ENCODE measurements at places on chromosomes 2 and 18.

DNA sequence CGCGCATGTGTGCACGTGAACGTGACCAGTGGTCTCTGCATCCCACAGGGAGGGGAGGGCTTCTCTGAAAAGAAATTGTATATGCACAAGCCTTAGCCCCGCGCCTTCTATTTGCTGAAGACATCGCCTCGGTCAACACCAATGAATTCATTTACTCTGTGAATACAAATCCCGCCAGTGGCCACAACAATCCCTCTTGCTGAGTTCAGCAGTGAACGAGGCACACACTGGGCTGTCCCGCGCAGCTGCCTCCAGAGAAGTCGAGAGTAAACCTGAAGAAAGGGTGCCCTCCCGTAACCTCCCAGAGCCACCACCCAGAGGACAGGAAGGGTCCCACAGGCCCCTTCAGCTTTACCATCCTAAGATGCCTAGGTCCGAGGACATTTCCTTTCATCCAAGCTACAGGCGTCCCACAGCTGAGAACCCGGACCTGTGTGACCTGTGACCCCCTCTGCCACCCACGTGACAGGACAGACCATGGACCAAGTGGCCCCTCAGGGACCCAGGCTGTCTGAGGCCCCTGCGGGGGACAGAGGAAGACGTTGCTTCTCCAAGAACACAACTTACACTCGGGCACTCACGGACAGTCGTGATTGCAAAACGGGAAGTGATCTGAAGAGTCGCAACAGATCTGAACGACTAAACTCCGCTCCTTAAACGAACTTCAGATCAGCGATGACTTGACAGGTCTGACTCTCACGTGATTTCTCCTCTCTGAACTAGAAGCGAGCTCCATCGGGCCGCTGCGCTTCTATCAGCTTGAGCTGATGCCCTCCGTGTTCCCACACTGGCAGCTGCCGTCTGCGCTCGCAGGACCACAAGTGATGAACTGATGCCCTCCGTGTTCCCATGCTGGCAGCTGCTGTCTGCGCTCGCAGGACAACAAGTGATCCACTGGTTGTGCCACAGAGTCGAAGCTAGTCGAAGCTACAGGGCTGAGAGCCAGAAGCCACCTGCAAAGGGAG, 92.7 kb downstream of the ZNF516 start:
- DNase-seq, result no peak

DNA sequence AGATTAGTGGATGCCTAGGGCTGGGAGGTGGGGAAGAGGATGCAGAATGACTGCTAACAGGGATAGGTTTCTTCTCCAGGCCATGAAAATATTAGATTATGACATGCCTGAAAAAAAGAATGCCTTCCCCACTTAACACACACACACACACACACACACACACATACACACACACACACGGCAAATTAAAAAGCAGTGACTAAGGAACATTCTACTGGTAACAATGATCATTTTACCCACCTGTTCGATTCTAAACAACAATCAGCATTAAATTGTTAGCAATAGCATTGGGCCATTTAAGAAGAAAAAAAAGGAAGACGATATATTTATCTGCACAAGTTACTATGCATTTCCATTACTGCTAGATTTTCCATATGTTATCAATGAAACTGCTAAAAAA, 10.8 kb downstream of the CACNB4 start:
- DNase-seq, result no peak

- DNase-seq, result no peak
These were observed 333.0 kb downstream of the CLIP4 start for GRCh38 chr2:29448096-29448688.

DNA sequence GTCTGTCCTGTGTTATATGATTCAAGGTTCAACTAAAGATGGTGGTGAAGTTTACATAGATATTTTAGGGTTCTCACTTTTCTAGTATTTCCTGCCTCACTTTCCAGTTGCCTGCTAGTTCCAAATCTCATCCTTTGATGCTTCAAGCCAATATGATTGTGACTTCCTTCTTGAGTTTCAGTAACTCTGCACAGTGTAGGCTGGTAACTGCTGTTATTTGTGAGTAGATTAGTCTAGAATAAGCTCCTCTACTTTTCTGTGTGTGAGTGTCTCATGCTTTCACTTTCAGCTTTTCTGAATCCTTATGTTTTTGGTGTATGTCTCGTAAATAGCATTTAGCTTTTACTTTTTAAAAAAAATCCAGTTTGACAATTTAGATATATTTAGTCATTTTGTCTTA, 42.6 kb downstream of the GALNT1 start:
- DNase-seq, result no peak

DNA sequence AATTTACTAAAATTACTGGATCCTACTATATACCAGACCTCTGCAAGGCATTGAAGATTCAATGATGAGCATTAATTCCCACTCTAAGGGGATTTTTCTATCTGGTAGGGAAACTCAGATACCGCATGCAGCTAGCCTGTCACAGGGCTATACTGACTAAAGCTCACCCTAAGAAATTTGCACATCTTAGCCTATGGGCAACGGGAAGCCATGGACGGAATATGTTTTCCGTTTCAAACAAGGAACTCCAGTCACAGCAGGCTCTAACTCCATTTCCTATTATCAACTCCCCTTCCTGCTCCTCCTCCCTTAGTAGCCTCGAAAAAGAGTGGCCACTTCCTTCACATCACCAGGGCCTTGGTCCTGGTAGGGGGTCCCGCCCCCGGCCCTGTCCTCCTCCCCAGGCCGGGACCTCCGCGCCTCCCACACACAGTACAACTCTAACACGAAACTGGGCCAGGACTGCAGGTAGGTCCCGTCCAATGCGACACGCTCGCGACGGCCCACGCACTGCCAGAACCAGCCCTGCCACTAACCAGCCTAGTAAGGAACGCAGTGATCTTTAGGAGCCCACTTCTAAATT, 659 bp upstream of the COX5B start:
- peak; percentile 69 for DNase-seq

GRCh38 chr2:200862532-200863000, 1.9 kb downstream of the CLK1 start:
- peak; percentile 60 for DNase-seq

- DNase-seq, result no peak
These were observed 58.7 kb downstream of the SNORC start for GRCh38 chr2:232928551-232929302.

- no peak for DNase-seq
These were observed 111.7 kb downstream of the ANKRD44 start for GRCh38 chr2:197198890-197199289.

GRCh38 chr2:158300394-158300793, 156.2 kb downstream of the CCDC148 start:
- DNase-seq, result no peak

DNA sequence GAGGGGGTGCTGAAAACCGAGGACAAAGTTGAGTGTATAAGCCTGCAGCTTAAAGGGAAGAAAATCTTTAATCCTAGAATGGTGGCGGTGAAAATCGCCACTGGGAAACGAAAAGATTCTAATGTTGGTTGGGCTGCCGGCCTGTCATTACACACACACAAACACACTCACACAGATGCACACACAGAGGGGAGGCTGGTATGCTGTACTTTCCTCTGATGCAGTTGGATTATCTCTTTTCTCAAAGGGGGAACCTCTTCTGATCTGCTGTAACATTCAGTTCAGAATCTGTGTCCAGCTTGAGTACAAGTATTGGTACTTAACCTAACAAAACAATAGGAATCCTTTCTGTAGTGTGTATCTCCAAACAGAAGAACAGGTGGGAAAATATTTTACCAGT, 39.0 kb downstream of the ANXA4 start:
- no peak for DNase-seq

DNA sequence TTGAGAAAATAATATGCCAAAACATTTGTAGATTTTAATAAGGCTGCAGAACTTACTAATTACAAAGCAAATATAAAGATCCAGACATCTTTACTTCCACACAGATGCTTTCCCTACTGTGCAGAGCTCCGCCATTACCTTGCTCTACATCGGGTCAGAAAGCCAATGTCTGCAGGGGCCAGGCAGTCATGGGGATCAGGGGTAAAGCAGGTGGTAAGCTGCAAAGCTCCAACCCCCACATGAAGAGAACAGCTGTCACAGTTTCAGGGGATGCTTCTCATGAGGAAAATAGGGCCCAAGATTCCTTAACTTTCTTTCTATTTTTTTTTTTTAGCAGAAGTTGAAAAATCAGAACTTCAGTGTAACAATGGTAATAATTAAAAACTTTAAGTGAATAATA, 102.7 kb downstream of the DCC start:
- no peak for DNase-seq
